ENCODE measurements at places on chromosomes 16 and 17.
A peak's percentile ranks its signal among the peaks of the same experiment; 100 is the strongest.

DNA sequence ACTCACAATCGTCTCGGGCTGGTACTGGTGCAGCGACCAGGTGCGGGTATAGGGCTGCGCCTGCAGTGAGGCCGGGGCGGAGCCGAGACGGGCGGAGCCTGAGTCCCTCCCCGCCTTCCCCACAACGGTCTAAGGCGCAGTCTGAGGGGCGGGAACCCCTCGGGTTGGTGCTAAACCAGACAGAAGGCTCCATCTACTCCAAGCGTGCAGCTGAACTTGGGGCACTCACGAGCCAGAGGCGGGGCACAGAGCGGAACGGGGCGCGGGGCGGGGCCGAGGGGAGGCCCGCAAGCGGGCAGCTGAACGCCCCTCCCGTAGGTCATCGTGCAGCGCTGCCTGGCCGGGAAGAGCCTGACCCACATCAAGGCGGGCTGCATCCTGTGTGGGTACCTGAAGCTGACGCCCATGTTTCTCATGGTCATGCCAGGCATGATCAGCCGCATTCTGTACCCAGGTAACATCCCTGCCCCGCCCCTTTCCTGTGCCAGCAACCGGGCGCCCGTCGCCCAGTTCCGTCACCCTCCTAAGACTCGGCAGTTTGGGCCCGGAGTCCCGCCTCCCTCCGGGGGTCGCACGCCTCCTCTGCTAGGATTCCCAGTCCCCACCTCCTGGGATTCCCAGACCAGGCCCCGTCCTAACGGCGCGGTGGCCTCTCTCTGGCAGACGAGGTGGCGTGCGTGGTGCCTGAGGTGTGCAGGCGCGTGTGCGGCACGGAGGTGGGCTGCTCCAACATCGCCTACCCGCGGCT lies 5.0 kb downstream of the SLC5A2 start:
- DNase-seq, result peak; percentile 10

GRCh38 chr16:61820398-61820797 lies 215.8 kb downstream of the CDH8 start:
- no peak for DNase-seq

- no peak for DNase-seq
Measured at GRCh38 chr16:457732-458400, 32.4 kb downstream of the RAB11FIP3 start.

DNA sequence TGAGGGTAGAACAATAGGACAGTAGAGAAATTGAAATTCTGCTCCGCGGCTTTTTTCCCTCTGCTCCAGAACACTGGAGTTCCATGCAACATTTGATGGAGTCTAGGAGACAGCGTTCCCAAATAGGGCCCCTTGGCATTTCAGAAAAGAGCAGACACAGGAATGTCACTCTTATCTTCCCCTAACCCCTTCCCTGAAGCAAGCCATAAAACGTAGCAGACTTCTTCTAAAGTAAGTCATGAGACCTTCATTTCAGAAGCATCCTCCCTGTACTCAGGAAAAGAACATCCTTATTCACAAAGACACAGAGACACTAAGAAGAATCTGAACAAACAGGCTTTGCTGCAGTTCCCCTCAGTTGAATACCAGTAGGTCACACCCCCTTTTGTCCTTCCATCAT lies 296.1 kb upstream of the SOX9 start:
- no peak for DNase-seq

DNA sequence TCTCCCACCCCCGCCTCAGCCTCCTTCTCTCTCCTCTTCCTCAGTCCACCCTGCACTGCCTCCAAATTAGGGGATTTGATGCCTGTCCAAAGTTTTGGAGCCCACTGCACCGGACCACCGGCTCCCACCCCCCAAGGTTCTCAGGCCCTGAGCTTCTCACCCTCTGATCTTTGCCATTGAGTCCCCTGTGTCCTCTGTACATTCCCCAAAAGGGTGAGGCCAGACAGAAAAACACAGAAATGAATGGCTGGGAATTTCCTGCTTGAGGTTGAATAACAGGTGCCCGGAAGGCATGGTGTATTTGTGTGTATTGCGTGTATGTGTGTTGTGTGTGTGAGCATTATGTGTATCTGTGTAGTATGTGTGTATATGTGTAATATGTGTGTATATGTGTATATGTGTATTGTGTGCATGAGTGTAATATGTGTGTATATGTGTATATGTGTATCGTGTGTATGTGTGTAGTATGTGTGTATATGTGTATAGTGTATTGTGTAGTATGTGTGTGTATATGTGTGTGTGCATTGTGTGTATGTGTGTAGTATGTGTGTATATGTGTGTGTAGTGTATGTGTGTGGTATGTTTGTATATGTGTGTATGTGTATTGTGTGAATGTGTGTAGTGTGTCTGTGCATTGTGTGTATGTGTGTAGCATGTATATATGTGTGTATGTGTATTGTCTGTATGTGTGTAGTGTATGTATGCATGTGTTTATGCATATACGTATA lies 16.0 kb upstream of the CCL17 start:
- no peak for DNase-seq

GRCh38 chr17:266701-267667 lies 85.5 kb upstream of the DOC2B start:
- no peak for DNase-seq

DNA sequence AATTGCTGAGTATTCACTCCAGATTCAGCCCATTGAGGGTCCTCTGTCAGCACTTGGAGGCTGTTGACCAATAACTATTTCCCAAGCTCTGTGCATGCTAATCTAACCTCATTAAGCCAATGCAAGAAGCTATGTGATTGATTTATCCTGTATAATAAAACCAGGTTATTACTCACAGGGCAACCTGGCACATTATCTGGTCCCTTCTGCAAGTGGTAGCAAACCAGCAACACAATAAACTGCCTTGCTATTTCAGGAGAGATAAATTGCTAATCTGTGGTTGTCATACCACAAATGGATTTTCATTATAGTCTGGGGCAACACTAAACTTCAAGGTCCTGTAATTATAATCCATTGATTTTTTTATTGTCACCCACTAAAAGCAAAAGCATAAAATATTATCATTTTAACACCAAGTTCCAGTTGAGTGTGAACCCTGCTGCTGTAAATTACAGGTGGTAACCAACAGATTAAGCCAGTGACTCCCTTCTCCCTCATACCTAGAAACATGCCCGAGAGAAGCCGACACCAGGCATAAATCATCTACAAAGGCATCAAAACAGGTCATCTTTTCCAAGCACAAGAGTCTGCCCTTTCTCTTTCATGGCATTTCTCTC lies 51.1 kb upstream of the SOX9 start:
- no peak for DNase-seq

GRCh38 chr17:49829026-49829425 lies 18.8 kb downstream of the TAC4 start:
- DNase-seq, result no peak

GRCh38 chr16:13127144-13127543 lies 225.7 kb downstream of the SHISA9 start:
- no peak for DNase-seq

DNA sequence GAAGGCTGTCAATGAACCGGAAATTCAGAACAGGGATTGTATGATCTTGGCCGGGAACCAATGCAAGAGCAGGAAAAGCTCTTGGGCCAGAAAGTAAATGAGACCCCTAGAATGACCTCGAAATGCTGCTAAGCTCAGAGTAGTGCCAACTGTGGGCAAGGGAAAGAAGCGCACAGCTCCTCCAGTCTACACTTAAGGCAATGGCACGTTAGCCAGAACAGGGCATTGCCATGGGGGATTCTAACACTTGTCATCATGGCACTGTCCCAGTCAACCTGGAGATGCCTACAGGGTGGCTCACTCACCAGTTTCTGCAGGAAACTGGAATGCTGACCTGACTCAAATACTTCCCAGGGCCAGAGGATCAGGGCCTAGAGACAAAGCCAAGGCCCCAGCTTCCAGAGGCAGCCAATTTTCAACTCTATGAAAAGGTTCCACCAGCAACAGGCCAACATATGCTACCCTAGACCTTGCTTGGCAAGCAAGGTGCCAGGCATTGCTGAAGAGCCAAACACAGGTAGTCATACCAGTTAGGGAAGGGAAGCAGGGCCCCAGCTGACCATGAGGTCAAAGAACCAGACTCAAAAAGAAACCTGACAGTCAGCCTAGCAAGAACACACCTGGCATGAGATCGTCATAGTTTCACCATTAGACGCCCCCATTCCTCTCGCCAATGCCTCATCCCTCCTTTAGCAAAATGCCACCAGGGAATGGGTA lies 34.9 kb downstream of the ARHGAP17 start:
- no peak for DNase-seq

GRCh38 chr16:47877166-47877565 lies 278.6 kb downstream of the ABCC12 start:
- DNase-seq, result no peak

All from inflammatory macrophage treated with lipopolysaccharide for 1 hour (primary cell).